ENCODE measurements at places on chromosomes 6 and 20. TPM values are rescaled to one million over a fixed set of nuclear protein-coding genes. Genes with fewer than 3 reads are reported as not detected.

TMEM181 gene
- total RNA-seq = 41.0 TPM

ECT2L gene
- total RNA-seq = not detected

POPDC3 gene
- total RNA-seq = 5.4 TPM

BCLAF1 gene
- 327 TPM for total RNA-seq

RIMS1 gene
- 56.7 TPM for total RNA-seq

ETV7 gene
- total RNA-seq = 0.38 TPM
